Colonic mucosa (tissue), 4 donors: ENCODE measurements at places on chromosomes 11 and 22. TPM values are rescaled to one million over a fixed set of nuclear protein-coding genes. Genes with fewer than 3 reads are reported as not detected.

Gene CARD18
- total RNA-seq: not detected

GRCh38 chr11:119810478-119811232, 81.7 kb upstream of the NECTIN1 start:
- H3K27me3 ChIP-seq: no peaks in the 10 kb centered on the region
- H3K36me3 ChIP-seq: no peaks in the 10 kb centered on the region
- H3K4me1 ChIP-seq: no peaks in the 10 kb centered on the region

GRCh38 chr11:108852701-108853100, 187.8 kb downstream of the DDX10 start:
- no peak overlapping the region for H3K27ac ChIP-seq
- H3K36me3 ChIP-seq: no peaks in the 10 kb centered on the region
- no peaks in the 10 kb centered on the region for H3K4me1 ChIP-seq
- DNase-seq: no peak
- no peaks in the 10 kb centered on the region for H3K27me3 ChIP-seq

Gene HOATZ
- not detected for total RNA-seq
